HTR-8/SVneo (cell line): ENCODE measurements at places on chromosomes 2 and 18.

DNA sequence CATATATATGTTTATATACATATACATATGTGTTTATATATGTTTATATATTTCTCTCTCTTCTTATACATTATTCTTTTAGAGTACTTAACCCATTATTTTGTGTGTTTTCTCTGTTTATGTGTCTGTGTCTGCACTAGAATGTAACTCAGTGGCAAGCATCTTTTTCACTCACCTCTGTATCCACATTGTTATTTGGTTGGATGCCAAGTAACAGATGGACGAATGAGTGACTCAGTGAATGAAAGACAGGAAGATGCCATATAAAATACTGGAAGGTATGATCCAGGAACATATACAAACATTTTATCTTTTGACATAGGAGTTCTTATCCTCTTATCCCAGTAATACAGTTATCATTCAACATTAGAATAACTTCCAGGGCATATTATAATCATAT is 684.8 kb downstream of the RNF144A start:
- DNase-seq: no peak

DNA sequence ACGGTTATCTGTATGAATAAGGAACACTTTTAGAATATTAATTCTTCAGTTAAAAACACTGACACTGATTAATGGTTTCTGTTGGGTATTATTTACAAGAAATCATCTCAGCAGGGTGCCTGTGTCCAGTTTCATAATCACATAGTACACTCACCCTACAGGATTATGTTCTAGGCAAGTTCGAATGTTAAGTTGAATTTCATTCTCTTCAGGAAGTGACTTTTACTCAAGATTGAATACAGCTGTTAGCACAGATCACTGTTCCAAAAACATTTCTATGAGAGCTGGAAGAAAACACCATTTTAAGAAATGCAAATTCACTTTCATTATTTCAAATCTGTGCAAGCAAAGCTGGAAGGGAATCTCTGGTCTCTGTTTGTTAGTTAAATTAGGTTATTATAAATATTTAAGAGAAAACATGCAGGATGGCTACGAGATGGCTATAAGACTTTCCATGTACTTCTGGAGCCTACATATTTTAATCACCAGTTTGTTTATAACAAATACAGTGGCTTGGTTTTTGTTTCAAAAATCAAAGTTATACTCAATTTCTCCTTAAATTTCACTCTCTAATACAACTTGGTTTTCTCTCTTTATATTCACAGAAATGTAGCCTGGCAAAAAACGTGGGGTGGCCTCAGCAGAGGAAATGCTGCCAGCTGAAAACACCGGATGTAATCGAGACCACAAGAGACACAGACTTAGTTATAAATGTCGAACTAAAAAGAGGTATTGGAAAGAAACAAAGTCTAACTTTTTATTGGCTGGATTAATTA is 65.8 kb downstream of the RBMS1 start:
- DNase-seq: no peak

- DNase-seq: no peak
Measured at GRCh38 chr2:217268978-217269377, 409.1 kb upstream of the TNP1 start.

DNA sequence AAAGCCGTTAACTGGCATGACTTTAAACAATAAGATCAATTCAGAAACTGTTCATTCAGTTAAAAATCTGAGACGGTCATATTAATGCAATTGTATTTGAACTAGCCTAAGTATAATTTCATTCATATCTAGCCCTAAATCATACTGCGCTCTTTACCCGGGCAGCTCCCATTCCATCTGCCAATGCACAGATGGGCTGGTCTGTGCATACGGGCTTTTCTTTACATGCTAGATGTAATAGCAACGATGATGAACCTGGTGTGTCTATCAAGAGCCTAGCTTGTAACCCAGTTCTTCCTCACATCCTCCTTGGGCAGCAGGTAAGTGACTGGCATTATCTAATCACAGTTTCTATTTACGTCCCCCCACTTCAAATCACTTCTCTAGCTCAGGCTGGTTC is 631.5 kb upstream of the KLHL29 start:
- DNase-seq: no peak

DNA sequence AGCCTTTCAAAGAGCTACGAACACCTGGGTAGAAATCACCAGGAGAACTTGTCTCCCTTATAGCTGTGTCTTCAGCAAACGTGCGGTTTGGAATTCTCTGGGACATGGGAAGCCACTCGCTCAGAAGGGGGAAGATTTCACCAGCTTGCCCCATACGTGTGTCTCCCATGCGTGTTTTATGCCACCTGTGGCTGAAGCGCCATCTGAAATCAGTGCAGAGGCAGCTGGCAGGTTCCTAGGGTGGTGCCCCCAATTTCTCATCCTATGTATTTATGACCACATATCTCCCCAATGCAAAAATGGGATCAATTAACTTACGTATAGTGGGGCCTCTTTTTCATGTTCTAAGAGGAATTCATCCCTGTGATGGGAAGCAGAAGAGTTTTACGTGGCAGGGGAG is 81.6 kb downstream of the TPO start:
- no peak for DNase-seq

- no peak for DNase-seq
Measured at GRCh38 chr2:215985257-215985656, 28.1 kb downstream of the MREG start.

GRCh38 chr18:78427081-78427480 is 552.5 kb upstream of the SALL3 start:
- no peak for DNase-seq
